ENCODE measurements at places on chromosomes 13 and 19. TPM values are rescaled to one million over a fixed set of nuclear protein-coding genes. Genes with fewer than 3 reads are reported as not detected.

DNA sequence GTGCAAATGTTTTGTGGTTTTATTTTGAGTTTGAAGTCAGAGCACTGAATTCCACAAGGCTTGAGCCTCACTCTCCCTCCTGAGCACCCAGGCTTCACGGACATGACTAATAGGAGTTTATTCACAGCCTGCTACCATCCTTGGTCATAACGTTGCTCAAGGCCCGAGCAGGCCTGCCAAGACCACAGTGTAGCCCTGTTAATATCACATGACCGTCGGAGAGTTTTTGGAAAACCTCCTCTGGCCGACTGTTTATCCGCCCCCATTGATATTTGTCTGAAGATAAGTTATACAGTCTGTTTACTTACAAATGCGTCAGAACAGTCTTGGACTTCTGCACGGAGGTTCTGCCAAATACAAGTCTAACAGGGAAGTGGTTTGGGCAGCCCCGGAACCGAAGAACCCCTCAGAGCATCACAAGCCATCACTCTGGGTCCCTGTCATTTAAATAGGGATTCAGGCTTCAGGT, 89.9 kb downstream of the COL4A2 start:
- H3K36me3 ChIP-seq: no peaks in the 10 kb centered on the region
- H3K27me3 ChIP-seq: no peaks in the 10 kb centered on the region
- DNase-seq: no peak
- no peaks in the 10 kb centered on the region for H3K4me1 ChIP-seq

DNA sequence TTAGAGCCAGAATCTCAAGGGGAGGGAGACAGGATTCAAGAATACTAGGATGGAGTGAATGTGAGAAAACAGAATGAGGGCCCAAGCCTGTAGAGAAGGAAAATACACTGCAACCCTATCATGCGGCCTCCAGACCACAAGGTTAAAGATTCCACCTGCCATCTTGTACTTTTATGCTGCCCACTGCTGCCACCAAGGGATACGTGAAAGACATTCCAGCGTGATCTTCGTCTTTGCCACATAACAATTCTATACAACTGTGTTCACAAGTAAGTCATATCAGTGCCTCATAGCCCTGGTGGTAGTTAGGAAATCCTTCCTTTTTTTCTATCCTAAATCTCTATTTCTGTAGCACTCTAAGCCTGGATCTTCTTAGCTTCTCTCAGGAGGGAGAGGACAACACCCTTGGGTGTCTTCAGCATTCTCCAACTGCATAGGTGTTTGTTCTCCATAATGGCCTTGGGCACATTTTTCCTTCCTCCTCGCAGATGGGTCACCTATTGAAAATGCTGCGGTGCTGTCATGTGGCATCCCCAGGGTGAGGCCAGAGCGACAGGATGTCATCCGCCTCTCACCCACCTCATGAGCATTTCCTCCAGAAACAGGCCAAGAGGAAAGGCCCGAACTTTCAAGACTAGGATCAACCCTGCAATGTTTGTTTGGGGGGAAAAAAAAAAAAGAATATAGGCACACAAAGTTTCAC, 13.6 kb downstream of the TPT1 start:
- H3K27ac ChIP-seq: no peak overlapping the region
- H3K4me1 ChIP-seq: peaks cover 15% of the 10 kb centered on the region
- DNase-seq: no peak
- H3K4me3 ChIP-seq: no peak overlapping the region
- H3K36me3 ChIP-seq: no peaks in the 10 kb centered on the region
- no peaks in the 10 kb centered on the region for H3K27me3 ChIP-seq

GRCh38 chr13:43773602-43774001, 13.2 kb downstream of the ENOX1 start:
- H3K27me3 ChIP-seq: no peaks in the 10 kb centered on the region
- H3K27ac ChIP-seq: no peak overlapping the region
- no peaks in the 10 kb centered on the region for H3K4me1 ChIP-seq
- no peak overlapping the region for H3K4me3 ChIP-seq
- H3K36me3 ChIP-seq: no peaks in the 10 kb centered on the region

GRCh38 chr13:112990783-112991182, 21.8 kb downstream of the MCF2L start:
- peak; percentile 87 for DNase-seq
- no peaks in the 10 kb centered on the region for H3K27me3 ChIP-seq
- no peak overlapping the region for H3K27ac ChIP-seq

DNA sequence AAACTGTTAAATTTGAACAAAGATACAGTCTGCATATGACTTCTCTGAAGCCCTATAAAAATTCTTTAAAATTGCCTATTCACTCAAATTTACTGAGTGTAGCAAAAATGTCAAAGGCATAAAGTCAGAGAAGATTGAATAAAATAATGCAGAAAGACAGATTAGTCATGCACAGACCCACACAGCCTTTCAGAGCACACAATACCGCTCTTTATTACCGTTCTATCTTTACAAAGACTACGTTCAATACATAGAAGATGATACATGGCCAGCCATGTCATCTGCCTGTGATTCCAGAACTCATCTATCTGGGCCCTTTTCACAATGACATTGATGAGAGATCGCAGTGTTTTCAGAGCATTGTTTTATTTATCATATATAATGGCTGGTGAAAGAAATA, 107.2 kb downstream of the URI1 start:
- no peak for DNase-seq
- H3K4me1 ChIP-seq: no peaks in the 10 kb centered on the region
- no peaks in the 10 kb centered on the region for H3K27me3 ChIP-seq
- no peak overlapping the region for H3K4me3 ChIP-seq

GRCh38 chr13:32754179-32754578, 167.9 kb downstream of the PDS5B start:
- no peaks in the 10 kb centered on the region for H3K36me3 ChIP-seq
- no peak overlapping the region for H3K27ac ChIP-seq
- DNase-seq: no peak
- no peak overlapping the region for H3K4me3 ChIP-seq

DNA sequence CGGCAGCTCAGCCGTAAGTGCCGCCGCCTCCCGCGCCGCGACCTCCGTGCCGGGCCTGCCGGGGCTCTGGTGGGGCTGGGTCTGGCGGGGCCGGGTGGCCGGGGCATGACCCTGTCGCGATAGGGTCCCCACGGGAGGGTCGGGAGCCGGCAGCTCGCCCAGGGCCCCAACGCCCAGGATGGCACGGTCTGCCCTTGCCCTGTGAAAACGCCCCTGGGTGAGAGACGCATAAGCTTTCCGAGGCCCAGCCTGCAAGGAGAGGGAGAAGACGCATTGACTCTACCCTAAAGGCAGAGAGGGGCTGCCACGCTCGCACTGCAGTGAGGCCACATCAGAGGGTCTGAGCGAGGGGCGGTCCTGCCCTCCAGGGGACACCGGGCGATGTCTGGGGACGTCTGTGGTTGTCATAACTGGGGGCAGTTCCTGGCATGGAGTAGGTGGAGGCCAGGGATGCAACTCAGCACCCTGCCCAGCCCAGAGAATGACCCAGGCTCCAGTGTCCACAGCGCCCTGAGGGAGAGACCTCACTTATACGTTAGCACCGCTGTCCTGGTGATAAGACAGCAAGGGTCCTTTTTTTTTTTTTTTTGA, 539 bp downstream of the ZNF554 start:
- H3K27me3 ChIP-seq: no peaks in the 10 kb centered on the region
- peak overlapping the region; percentile 93 for H3K4me3 ChIP-seq
- H3K36me3 ChIP-seq: no peaks in the 10 kb centered on the region
- DNase-seq: no peak
- peak overlapping the region; percentile 42 for H3K27ac ChIP-seq

- no peak overlapping the region for H3K4me3 ChIP-seq
- no peaks in the 10 kb centered on the region for H3K36me3 ChIP-seq
- no peaks in the 10 kb centered on the region for H3K27me3 ChIP-seq
- no peaks in the 10 kb centered on the region for H3K4me1 ChIP-seq
- DNase-seq: no peak
Measured at GRCh38 chr13:77222000-77222690, 104.7 kb downstream of the MYCBP2 start.

GRCh38 chr13:33832872-33833271, 14.9 kb downstream of the RFC3 start:
- H3K36me3 ChIP-seq: peaks cover 7% of the 10 kb centered on the region
- no peaks in the 10 kb centered on the region for H3K27me3 ChIP-seq
- H3K4me3 ChIP-seq: no peak overlapping the region
- no peak overlapping the region for H3K27ac ChIP-seq
- H3K4me1 ChIP-seq: no peaks in the 10 kb centered on the region

GRCh38 chr13:59681636-59682311, 482.0 kb downstream of the DIAPH3 start:
- no peak overlapping the region for H3K4me3 ChIP-seq
- no peaks in the 10 kb centered on the region for H3K4me1 ChIP-seq
- no peaks in the 10 kb centered on the region for H3K36me3 ChIP-seq
- no peaks in the 10 kb centered on the region for H3K27me3 ChIP-seq
- no peak overlapping the region for H3K27ac ChIP-seq

GRCh38 chr19:54415901-54416673, 823 bp downstream of the TTYH1 start:
- H3K27me3 ChIP-seq: peaks cover 6% of the 10 kb centered on the region
- peak; percentile 68 for DNase-seq
- H3K36me3 ChIP-seq: no peaks in the 10 kb centered on the region
- peak overlapping the region; percentile 44 for H3K4me3 ChIP-seq
- H3K4me1 ChIP-seq: no peaks in the 10 kb centered on the region

DNA sequence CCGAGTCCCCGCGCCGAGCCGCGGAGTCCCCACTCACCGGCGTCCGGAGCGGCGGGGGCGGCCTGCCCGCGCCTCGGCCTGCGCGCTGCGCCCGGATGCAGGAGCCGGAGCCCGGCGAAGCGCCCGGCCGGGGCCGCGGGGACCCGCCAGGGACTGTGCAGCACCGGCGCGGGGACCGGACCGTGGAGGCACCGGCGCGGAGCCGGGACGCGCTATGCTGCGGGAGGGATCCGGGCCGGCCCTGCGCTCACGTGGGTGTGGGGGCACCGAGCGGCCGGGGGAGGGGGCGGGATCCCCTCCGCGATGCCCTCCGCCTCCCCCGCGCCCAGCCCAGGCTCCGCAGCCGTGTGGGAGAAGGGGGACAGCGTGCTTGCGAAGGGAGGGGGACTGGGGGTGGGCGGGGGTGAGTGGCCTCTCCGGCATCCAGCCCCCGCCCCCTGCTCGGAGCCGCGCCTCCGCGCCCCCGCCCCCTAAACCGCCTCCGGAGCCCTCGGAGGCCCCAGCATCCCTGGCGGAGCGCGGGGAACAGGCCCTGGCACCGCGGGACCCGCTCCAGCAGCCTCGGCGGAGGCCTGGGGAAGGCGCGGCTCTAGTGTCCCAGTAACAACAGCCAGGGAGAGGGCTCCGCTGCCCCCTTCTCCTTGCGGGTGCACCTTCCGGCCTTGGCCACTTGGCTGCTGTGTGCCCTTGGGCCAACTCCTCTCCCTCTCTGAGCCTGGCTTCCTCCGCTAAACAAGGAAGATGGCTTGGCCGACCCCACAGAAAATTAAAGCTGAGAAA, at the start of gene SLC1A6:
SLC1A6 (minus strand) TSS at position 389 of the 780 bp plus-strand sequence. CDS start 6,954 bp downstream, outside the sequence.
- H3K4me3 ChIP-seq: no peak within 1 kb of the TSS
- no peaks in the 10 kb centered on the region for H3K4me1 ChIP-seq
- H3K27ac ChIP-seq: no peak within 1 kb of the TSS

- peak overlapping the region; percentile 45 for H3K27ac ChIP-seq
- peak; percentile 58 for DNase-seq
- peaks cover 5% of the 10 kb centered on the region for H3K4me1 ChIP-seq
- H3K27me3 ChIP-seq: no peaks in the 10 kb centered on the region
- H3K4me3 ChIP-seq: no peak overlapping the region
- H3K36me3 ChIP-seq: no peaks in the 10 kb centered on the region
Measured at GRCh38 chr13:23984546-23984945, 87.2 kb upstream of the C1QTNF9B start.

- no peak for DNase-seq
- no peaks in the 10 kb centered on the region for H3K36me3 ChIP-seq
- no peak overlapping the region for H3K4me3 ChIP-seq
- H3K4me1 ChIP-seq: no peaks in the 10 kb centered on the region
Measured at GRCh38 chr13:40492511-40492910, 173.9 kb downstream of the FOXO1 start.

DNA sequence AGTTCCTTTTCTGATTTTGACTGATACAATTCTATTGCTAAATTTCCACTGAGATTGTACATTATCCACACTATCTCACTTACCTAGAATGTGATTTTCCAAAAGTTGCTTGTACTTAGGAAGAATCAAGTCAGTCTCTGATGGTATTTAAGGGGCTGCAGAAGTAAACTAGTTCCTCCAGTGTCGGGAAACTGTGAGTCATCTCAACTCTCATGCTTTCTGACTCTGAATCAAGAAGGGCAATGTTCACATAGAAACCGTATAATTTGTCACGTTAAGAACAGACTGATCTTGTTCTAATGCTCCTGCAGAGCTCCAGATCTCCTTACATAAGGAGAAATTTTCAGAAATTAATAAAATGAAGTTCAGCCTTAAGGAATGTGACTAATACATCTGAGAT, 369.3 kb downstream of the KLF5 start:
- H3K4me3 ChIP-seq: no peak overlapping the region
- DNase-seq: no peak
- H3K4me1 ChIP-seq: no peaks in the 10 kb centered on the region
- no peak overlapping the region for H3K27ac ChIP-seq
- H3K36me3 ChIP-seq: no peaks in the 10 kb centered on the region

DNA sequence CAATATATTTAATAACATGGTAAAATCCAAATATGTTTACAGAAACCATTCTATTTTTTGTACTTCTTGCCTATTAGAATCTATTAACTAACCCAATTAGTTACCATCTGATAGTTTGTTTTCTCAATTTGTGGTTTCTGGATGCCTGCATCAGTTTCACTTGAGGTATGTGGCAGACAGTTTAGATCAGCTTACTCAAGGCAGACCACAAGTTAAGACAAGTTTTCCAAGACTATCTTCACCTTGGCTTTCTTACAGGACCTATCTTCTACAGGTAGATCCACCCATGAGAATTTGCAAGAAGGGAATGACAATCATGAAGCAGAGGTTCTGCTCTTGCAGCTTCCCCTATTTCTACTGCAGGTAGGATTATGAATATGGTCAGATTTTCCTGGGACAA, 458.6 kb downstream of the DACH1 start:
- DNase-seq: no peak
- no peaks in the 10 kb centered on the region for H3K36me3 ChIP-seq
- H3K27ac ChIP-seq: no peak overlapping the region
- no peaks in the 10 kb centered on the region for H3K4me1 ChIP-seq
- H3K4me3 ChIP-seq: no peak overlapping the region

Gene FAM83E
- total RNA-seq: 2.3 TPM

Gene FCER2
- total RNA-seq: 0.51 TPM

Gene PTPRH
- 15.3 TPM for total RNA-seq

Gene C13orf46
- total RNA-seq: 10.5 TPM

Gene KIR3DL1
- not detected for total RNA-seq

Gene STAP2
- total RNA-seq: 21.7 TPM

Gene CATSPERD
- not detected for total RNA-seq

Gene ERICH6B
- total RNA-seq: not detected

Gene ZNF177
- total RNA-seq: 0.47 TPM

Gene ZNF814
- total RNA-seq: 7.3 TPM

Data from pancreas (tissue), 10 donors.